GM20000 (cell line): ENCODE measurements at places on chromosomes 2 and 18.
A peak's percentile ranks its signal among the peaks of the same experiment; 100 is the strongest.

GRCh38 chr2:193818801-193819499, 1624.2 kb upstream of the TMEFF2 start:
- no peak for DNase-seq

DNA sequence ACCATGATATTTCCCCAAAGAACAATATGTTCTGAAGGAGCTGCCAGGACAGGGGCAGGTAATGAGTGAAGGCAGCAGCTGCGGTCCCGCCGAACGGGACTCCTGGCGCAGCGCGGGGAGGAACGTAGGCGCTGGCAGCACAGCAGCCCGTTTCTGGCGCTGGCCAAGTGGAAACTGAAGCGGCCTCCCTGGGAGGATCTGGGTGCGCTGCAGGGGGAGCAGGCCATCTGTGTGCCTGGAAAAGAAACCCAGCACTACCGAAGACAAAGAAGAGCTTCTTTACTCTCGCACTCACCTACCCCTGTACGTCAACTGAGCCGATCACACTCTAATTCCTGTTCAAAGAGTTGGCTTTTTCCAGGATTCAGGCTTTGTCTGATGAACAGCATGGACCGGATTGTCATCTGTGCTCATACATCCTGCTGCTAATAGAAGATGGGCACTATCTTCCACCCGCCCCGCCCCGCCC, 11.8 kb downstream of the G6PC2 start:
- no peak for DNase-seq

- DNase-seq, result no peak
Observed at GRCh38 chr2:203584784-203585183, 49.7 kb upstream of the RAPH1 start.

- no peak for DNase-seq
Observed at GRCh38 chr2:58890865-58891525, 649.9 kb upstream of the FANCL start.

DNA sequence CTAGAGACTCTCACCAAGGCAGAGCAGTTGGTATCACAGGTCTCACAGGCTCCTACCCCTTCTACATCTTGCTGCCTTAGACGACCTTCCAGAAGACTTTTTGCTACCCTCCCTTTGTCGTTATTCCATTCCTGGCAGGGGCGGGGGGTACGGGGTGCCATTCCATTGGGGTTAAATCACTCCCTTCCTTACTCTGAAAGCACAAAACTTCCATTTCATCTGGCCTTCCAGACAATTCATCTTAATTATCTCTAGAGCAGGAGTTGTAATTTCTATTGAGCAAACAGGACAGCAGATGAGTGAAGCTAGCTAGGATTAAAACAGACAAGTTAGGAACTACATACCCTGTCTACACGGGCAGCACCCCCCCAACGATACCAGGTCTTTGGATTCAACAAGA, 276.2 kb upstream of the TANK start:
- DNase-seq, result no peak

- no peak for DNase-seq
Observed at GRCh38 chr18:59705145-59705544, 7.9 kb upstream of the CCBE1 start.

DNA sequence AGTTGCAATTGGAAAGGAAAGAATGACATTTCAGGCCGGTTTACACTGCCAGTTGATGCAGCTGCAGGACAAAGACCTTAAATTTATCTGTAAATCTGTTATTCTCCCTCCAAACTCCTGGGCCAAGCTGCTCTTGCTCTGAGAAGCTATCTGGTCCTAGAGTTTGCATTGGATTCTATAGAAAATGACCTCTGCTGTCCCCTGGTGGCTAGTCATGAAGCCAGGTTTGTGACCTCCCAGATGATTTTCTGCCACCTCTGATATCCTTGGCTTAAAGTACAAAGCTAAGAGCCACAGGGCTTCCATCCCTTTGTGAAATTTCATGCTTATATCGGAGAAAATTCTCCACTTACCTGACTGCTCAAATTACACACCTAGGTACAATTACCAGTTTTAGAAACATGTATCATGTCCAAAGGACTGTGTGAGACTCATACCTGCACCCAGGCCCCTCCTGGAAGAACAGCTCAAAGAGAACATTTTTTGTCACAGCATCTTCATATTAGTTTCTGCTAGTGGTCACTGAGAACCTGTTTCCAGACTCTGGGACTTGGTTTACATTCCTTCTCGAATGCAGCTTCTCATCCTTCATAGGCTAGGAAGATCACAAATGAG, 28.9 kb upstream of the IER3IP1 start:
- peak; percentile 34 for DNase-seq

- DNase-seq, result no peak
Observed at GRCh38 chr2:124480958-124481357, 455.9 kb downstream of the CNTNAP5 start.

DNA sequence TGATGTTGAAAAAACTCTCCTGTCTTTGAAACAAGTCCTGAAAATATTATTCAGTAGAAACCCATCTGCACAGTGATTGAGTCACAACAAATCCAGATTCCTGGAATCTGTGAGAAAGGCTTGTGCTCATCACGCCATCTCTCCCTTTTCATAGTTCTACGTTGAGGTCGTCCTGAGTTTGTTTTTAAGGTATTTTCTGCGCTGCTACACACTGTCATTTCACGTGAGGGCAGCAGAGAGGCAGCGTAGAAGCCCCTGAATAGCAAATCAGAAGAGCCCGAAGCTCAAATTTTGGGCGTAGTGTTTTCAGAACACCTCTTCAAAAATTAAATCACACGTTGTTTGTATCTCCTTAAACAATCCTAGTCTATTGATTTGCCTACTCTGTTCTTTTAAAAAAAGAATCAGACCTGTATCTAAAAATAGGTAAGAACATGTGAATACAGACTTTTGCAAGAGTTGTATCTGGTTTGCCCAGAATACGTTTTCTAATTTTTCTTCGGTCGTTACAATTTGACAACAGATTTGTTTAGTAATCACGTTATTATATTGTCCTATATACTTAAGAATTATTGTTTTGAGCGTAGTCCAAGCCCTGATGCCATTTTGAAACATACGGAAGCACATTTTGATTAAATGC, 61.6 kb upstream of the SLC38A11 start:
- peak; percentile 16 for DNase-seq

DNA sequence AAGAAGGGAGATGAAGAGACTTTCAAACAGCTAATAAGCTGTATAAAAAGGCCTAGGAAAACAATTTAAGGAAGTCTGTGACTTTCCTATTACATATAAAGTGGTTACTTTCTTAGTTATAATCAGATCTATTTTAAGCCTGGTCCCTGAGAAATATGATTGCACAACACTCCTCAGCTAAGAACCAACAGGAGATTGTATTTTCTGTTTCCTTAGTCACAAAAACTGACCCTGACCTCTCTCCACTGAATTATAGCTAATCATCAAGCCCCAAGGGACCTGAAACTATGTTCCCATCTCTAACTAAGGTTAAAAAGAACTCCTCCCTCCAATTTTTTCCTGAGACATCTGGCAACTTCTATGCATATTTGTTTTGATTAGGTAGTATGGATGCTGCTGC, 106.9 kb downstream of the ROCK1 start:
- DNase-seq, result no peak

DNA sequence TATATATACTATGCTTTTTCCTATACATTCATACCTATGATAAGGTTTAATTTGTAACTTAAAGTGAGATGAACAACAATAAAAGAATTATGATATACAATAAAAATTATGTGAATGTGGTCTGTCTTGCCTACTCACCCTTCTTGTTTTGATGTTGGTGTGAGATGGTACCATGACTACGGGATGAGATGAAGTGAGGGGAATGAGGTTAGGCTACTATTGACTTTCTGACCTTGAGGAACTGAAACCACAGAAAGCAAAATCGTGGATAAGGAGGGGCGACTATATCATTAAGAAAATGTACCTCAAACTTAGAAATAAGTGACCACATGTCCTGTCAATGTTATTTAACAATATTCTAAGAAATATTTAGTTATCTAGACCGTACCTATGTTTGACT, 103.9 kb upstream of the PPP1CB start:
- DNase-seq, result no peak

DNA sequence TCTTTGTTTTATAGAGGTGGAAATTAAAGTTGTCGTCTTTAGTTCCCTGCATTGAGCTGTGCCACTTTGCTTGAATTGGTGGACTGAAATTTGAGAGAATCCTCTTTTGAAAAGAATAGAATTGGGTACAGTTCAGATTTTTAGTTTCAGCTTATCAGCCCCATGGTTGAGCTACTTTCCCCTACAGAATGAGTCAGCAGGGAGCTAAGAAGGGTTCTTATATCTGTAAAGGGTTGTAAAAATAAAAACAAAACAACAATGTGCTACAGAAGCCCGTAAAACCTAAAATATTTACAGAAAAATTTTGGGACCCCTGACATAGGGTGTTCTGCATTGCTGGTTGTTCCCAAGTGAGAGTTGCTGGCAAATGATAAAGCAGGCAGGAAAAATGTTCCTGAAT, 12.6 kb downstream of the SLC20A1 start:
- DNase-seq, result no peak

GRCh38 chr2:101273056-101273455, 20.4 kb downstream of the CNOT11 start:
- DNase-seq, result no peak

- DNase-seq, result no peak
Observed at GRCh38 chr2:173734797-173735196, 230.4 kb downstream of the SP3 start.

DNA sequence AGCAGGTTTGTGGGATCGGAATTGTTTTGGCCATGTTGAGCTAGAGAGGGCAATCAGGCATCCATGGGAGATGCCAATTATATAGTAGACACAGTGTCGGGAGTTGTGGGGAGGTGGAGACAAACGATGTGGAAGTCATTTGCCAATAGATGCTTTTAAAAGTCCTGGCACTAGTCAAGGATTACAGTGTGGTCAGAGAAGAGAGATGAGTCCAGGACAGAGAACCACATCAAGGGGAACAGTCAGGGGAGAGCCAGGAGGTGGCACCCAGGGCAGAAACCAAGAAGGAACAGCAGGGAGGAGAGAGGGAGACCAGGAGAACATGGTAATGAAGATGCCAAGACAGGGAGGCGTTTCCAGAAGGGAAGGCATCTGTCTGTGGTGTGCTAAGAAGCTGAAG, 81.2 kb downstream of the ARL4C start:
- DNase-seq, result no peak

DNA sequence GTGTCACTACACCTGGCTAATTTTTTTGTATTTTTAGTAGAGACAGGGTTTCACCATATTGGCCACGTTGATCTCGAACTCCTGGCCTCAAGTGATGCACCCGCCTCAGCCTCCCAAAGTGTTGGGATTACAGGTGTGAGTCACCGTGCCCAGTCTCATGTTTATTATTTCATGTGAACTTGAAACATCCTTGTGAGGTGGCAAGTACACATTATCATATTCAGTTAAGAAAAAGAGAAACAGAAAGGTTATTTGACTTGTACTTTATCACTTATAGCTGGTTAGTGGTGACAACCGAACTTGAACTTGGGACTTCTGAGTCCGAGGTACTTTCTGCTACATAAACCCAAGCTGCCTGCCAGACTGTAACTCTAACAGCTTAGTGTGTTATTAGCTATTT, 24.4 kb downstream of the ABHD3 start:
- no peak for DNase-seq

- DNase-seq, result no peak
Observed at GRCh38 chr2:55567298-55567697, 47.8 kb downstream of the CFAP36 start.

DNA sequence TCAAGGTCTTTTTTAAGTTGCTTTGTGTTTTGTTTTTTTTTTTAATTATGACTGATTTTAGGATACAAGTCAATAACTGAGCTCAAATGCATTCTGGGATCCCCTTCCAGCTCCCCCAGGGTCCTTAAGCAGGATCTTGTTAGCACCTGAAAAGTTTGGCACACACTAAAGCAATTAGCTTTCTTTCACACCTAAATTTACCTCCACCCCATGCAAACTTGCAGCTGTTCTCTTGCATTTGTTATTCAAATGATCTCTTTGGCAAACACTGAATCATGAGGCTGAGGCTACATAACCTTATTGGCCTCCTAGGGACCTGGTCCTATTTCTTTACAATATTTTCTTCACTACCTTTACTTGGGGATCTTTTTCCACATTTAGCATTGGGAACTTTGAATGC, 2026.1 kb upstream of the CELF4 start:
- no peak for DNase-seq

- peak; percentile 64 for DNase-seq
Observed at GRCh38 chr2:134460583-134460998, 206.7 kb downstream of the MGAT5 start.

DNA sequence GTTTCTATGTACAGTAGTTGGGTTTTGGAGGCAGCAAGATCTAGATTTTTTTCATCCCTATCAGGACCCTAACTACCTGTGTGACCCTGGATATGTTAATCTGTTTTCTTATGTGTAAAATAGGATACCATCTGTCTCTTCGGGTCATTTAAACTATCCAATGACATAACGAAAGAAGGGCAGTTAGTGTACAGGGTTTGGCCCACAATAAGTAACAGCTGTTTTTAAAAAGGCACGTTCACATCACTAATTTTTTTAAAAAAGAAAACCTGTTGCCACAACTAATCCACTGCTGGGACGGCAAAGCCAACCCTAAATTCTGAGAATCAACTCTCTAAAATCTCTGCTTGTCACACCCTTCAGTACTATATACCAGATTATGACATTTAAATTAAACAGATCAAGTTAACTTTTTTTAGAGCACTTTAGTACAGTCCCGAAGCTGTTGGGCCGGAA, 869 bp downstream of the USP40 start:
- DNase-seq, result no peak

GRCh38 chr2:1848599-1848995, 104.3 kb upstream of the PXDN start:
- DNase-seq, result no peak

- no peak for DNase-seq
Observed at GRCh38 chr2:127175751-127176354, 44.2 kb downstream of the CYP27C1 start.

DNA sequence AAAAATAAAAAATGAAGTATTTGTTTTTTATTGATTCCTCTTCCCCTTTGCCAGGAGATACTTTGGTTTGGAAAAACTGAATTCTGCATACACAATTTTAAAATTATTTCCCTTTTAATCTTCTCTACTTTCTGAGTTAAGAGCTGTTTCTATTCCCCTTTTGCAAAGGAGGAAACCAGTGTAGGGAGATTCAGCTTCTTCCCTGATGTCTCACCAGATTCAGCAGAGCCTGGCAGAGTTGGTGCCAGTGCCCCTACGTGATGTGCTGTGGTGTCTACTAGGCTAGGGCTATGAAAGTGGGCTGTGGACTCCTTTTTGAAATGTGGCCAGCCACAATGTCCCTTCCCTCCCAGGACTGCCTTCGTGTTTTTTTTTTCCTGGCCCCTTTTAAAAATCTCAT, 2.4 kb downstream of the RPE start:
- DNase-seq, result no peak

DNA sequence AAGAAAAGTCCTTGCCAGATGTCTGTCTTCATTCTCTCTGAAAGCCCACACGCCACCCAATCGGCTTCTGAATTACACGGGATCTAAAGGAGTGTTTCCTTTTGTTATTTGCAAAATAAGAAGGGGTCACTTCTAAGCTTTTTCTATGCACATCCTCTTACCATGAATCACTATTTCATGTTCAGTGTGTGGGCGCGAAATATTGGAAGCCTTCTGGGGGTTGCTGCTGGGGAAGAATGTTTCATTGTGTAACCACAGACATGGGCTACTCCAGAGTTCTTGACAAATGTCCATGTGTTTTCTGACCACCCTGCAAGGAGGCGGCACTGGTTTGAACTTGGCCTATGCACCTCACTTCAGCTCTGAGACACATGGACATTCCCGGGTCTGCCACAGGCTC, 133.6 kb upstream of the APCDD1 start:
- DNase-seq, result no peak

- DNase-seq, result no peak
Observed at GRCh38 chr2:85405201-85406059, 4.7 kb downstream of the CAPG start.
